SJSA1 (cell line): ENCODE measurements at places on chromosomes 1 and 21. TPM values are rescaled to one million over a fixed set of nuclear protein-coding genes. Genes with fewer than 3 reads are reported as not detected.

SPRR2B gene
- not detected in 2 replicates for total RNA-seq

ADAMTS5 gene
- 0.06 and 1.1 TPM in 2 replicates for total RNA-seq

C8A gene
- total RNA-seq: not detected in 2 replicates

SH3BGR gene
- 5.2 and 104 TPM in 2 replicates for total RNA-seq

ANGPTL1 gene
- total RNA-seq: 0.13 TPM in 1 of 2 replicates, not detected in the other

FGR gene
- total RNA-seq: not detected in 2 replicates

LYPD8 gene
- not detected in 2 replicates for total RNA-seq

KPRP gene
- total RNA-seq: not detected in 2 replicates

RNF186 gene
- not detected in 2 replicates for total RNA-seq

OR10K2 gene
- not detected in 2 replicates for total RNA-seq

KCNH1 gene
- 0.58 and 2.7 TPM in 2 replicates for total RNA-seq

CDK18 gene
- total RNA-seq: 0.05 TPM in 1 of 2 replicates, not detected in the other

ALG14 gene
- total RNA-seq: 1.5 and 2.1 TPM in 2 replicates

PCAT6 gene
- not detected in 2 replicates for total RNA-seq

GRHL3 gene
- total RNA-seq: not detected in 2 replicates

ATP6V1G3 gene
- not detected in 2 replicates for total RNA-seq

PTP4A2 gene
- 287 and 325 TPM in 2 replicates for total RNA-seq

C1orf94 gene
- total RNA-seq: 0.39 TPM in 1 of 2 replicates, not detected in the other

KLHL21 gene
- 19.9 and 26.4 TPM in 2 replicates for total RNA-seq

TGFB2 gene
- total RNA-seq: 3.4 and 7.4 TPM in 2 replicates

SLAMF1 gene
- not detected in 2 replicates for total RNA-seq

RBM15 gene
- total RNA-seq: 25.5 and 35.2 TPM in 2 replicates

AGT gene
- total RNA-seq: not detected in 2 replicates

IQCC gene
- 4.4 and 5.6 TPM in 2 replicates for total RNA-seq

KCNQ4 gene
- 0.05 TPM in 1 of 2 replicates, not detected in the other for total RNA-seq

CD5L gene
- not detected in 2 replicates for total RNA-seq

HOOK1 gene
- not detected in 2 replicates for total RNA-seq

C21orf91 gene
- total RNA-seq: 9.0 and 14.0 TPM in 2 replicates

WNT4 gene
- not detected in 2 replicates for total RNA-seq
